Stimulated activated CD8-positive, alpha-beta memory T cell treated with anti-CD3 and anti-CD28 coated beads, Interleukin-4, amount 100 ng/mL, for 4 hours (primary cell): ENCODE measurements at places on chromosomes 16 and 17.

DNA sequence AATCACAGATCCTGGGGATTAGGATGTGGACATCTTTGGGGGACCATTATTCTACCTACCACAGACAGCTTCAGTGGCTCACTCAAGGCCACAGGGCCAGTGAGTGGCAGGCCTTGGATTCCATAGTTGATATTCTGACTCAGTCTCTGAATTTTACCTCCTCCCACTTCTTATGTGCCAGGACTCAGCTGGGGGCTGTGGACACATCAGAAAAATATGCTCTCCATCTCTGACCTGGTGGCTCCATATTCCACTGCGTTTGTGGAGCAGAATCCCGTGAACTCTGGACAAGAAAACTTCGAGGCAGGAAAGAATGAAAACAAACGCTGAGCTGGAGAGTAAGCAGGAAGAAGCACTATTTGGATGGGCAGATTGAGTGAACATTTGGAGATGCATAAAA lies 301.8 kb upstream of the MAF start:
- no peak for DNase-seq

DNA sequence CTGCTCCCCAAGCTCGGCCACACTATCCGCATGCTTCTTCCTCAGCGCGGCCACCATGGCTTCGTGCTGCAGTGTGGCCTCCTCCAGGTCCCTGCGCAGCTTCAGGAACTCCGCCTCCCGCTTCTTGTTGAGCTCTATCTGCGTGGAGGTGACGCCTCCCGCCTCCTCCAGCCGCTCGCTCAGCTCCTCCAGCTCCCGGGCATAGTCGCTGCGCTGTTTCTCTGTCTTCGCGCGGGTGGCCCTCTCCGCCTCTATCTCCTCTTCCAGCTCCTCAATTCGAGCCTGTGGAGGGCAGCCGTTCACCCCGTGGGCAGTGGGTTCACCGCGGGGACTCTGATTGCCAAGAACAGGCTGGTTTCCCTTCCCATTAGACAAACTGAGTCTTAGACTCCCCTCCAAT lies 19.0 kb downstream of the MYH3 start:
- no peak for DNase-seq

DNA sequence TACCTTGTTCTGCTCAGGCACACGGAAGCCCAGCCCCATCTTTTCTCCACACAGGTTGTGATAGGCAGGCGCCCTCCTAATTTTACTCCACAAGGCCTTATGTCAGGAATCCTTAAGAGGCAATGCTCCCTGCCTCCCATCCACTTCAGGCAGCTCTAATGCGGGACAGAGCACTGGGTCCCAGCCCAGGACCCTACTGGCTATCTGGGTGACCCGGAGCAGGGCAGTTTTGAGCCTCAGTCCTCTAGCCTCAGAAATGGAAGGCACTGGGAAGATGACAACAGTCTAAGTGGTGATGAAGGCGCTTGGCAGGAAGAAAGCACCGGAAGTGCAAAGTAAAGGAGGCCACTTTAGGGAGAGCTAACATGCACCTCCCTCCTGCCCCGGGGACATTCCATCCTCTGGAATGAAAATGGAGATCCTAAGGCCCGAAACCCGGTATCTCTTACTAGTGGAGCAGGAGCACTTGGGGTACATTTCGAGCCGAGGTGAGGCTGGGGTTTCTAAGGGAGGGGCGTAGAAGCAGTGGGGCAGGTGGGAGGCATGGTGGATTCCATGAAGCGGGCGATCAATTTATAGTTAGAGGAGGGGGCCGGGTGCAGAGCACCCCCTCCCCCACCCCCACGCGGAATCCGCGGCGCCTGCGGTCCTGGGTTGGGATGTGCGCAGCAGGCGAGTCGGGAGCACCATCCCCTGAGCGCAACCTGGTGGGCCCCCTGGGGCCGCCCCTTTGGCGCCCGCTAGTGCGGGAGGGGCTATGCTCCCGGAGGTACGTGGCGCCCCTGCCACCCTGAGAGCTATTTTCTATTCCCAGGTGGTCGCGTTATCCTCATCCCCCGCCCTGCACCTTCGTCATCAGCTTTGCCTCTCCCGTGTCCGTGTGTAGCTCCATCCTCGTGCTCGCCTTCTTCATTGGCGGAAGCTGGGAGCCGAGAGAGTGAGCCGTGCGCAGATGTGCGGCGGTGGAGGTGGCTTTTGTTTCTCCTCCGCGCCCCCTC lies 4.9 kb downstream of the MT1F start:
- DNase-seq = no peak

GRCh38 chr16:78501744-78502143 lies 402.3 kb downstream of the WWOX start:
- no peak for DNase-seq

DNA sequence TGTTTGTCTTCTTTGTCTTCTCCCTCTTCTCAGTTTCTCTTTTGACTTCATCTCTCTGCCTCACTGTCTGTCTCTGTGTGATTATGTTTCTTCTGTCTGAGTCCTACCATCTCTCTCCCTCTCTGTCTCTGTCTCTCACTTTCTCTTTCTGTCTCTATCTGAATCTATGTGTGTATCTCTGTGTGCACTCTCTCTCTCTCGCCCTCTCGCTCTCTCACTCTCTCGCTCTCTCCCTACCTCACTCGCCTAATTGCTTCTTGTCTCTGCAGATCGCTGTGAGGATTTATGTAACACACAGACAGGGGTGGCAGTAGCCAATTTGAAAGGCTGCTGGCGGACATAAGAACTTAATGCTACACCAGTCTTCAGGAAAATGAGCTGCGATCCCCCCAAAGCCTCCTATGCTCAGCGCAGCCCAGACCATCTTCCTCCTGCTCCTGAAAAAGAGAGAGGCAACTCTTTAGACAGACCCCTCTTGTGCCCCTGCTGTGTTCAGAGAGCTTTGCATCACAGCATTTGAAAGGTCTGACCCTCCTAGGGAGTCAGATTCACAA lies 140.9 kb downstream of the CCT6B start:
- no peak for DNase-seq

DNA sequence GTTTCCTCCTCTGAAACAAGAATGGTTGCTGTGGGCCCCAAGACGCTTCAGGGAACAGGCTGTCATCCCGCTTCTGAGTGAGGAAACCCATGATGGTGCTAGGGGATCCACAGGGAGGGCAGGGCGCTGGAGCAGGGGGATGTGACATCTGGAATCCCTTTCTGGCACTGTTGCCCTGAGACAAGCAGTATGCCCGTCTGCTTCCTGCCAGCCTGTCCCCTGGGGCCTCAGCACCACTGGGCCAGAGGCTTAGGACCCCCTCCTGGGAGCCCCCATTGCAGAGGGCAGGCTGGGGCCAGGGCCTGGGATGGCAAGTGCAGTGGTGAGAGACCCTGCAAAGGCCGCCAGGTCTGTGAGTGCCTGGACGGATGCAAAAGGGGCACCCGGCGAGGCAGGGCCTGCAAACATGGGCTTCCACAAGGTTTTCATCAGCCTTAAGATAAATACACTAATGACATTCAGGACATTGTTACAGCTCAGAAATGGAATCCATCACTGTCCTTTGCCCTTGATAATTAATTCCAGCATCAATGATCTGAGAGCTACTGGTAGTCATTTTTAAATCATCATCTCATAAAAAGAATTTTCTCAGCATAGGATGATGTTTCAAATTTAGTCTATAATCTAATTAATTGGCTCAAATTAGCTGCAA lies 51.6 kb downstream of the PRMT7 start:
- DNase-seq = no peak
